ENCODE measurements at places on chromosomes 6 and 20. TPM values are rescaled to one million over a fixed set of nuclear protein-coding genes. Genes with fewer than 3 reads are reported as not detected.

Gene RSPO3
- not detected for total RNA-seq

DNA sequence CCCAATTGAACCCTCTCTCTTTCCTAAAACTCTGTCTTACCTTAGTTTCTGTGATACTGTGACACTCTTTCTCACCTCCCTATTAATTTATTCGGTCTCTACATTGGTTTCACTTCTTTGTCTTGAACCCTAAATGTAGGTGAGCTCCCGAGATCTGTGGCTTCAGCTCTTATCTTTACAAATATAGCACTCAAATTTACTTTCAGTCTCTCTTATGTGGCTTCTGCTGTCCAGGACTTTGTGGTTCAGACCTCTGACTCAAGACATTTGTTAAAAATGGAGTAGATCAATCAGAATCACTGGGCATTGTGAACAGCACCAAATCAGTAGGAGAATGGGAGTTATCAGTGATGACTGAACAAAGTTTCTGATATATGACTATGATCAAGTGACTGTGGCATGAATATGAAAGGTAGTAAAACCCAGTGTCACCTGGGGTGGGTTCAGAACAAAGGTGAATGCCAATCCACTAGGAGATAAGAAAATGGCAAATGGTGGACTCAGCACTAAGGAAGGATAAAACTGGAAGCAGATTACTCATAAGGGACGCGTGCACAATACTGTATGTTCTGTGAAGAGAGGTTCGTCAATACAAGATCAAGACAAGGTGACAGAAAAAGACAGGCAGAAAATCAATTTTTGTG, 27.2 kb downstream of the IL17F start:
- no peak for DNase-seq

Gene CDH22
- not detected for total RNA-seq

- DNase-seq = no peak
Measured at GRCh38 chr6:42970871-42971612, 7.9 kb downstream of the PEX6 start.

- DNase-seq = no peak
Measured at GRCh38 chr6:37988696-37989095, 169.2 kb downstream of the ZFAND3 start.

Gene ADTRP
- 1.5 TPM for total RNA-seq

Data from MG63 (cell line).